Activated CD4-positive, alpha-beta memory T cell treated with anti-CD3 and anti-CD28 coated beads, Interleukin-2, amount 10 ng/mL, durations not matched to agents 7 days and 5 days (primary cell): ENCODE measurements at places on chromosomes 11 and 22. TPM values are rescaled to one million over a fixed set of nuclear protein-coding genes. Genes with fewer than 3 reads are reported as not detected.

The WNT11 gene
- total RNA-seq: 0.20 TPM

GRCh38 chr11:76307978-76308747, 72.8 kb downstream of the THAP12 start:
- no peaks in the 10 kb centered on the region for H3K36me3 ChIP-seq
- no peak overlapping the region for H3K4me3 ChIP-seq
- no peaks in the 10 kb centered on the region for H3K4me1 ChIP-seq

- no peak for DNase-seq
- no peak overlapping the region for H3K27ac ChIP-seq
- no peaks in the 10 kb centered on the region for H3K4me1 ChIP-seq
- H3K27me3 ChIP-seq: no peaks in the 10 kb centered on the region
- no peak overlapping the region for H3K4me3 ChIP-seq
Measured at GRCh38 chr22:21928048-21928447, 24.6 kb downstream of the PPM1F start.

GRCh38 chr11:60919320-60919719, 4.9 kb upstream of the TMEM132A start:
- H3K36me3 ChIP-seq: peaks cover 46% of the 10 kb centered on the region
- no peak for DNase-seq
- no peak overlapping the region for H3K4me3 ChIP-seq
- no peak overlapping the region for H3K27ac ChIP-seq
- H3K4me1 ChIP-seq: peaks cover 30% of the 10 kb centered on the region
- peaks cover 3% of the 10 kb centered on the region for H3K27me3 ChIP-seq

DNA sequence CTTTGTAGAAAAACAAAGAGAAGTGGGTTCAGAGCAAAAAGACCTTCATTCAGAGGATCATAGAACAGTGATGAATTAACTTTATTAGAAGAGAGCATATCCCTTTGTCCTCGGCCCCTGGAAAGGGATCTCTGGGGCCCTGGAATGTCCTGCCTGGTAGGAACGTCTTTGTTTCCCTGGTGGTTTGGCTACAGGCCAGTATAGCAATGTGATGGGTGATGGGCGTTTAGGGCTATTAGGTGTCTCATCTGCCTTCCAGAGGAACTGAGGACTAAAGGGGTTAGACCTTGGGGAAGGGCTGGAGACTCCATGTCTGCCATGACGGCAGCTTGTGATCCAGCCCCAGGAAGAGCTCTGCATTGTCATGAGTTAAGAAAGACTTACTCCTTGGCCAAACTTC, 9.1 kb downstream of the APOL4 start:
- H3K4me3 ChIP-seq: no peak overlapping the region
- H3K4me1 ChIP-seq: peaks cover 27% of the 10 kb centered on the region
- peaks cover 6% of the 10 kb centered on the region for H3K27me3 ChIP-seq
- no peak overlapping the region for H3K27ac ChIP-seq
- H3K36me3 ChIP-seq: peaks cover 7% of the 10 kb centered on the region
